ENCODE measurements at places on chromosomes 4 and X. TPM values are rescaled to one million over a fixed set of nuclear protein-coding genes. Genes with fewer than 3 reads are reported as not detected.

POU4F2 gene
- not detected for total RNA-seq

GAGE1 gene
- not detected for total RNA-seq

DGAT2L6 gene
- not detected for total RNA-seq

ADGRG4 gene
- not detected for total RNA-seq

TMEM271 gene
- not detected for total RNA-seq

RHOXF2B gene
- not detected for total RNA-seq

PCDH10 gene
- 2.5 TPM for total RNA-seq

GRXCR1 gene
- not detected for total RNA-seq

SMIM31 gene
- not detected for total RNA-seq

NSUN7 gene
- total RNA-seq = not detected

TCEAL6 gene
- not detected for total RNA-seq

ASB9 gene
- total RNA-seq = 29.8 TPM

TACR3 gene
- not detected for total RNA-seq

SGMS2 gene
- total RNA-seq = 9.3 TPM

NPNT gene
- total RNA-seq = 4.4 TPM

CFAP47 gene
- 3.4 TPM for total RNA-seq

TMEM156 gene
- total RNA-seq = 64.9 TPM

FAM193A gene
- total RNA-seq = 5.0 TPM

ZNF141 gene
- total RNA-seq = 1.2 TPM
